ENCODE measurements at places on chromosomes 3 and 15. TPM values are rescaled to one million over a fixed set of nuclear protein-coding genes. Genes with fewer than 3 reads are reported as not detected.
A peak's percentile ranks its signal among the peaks of the same experiment; 100 is the strongest.

DNA sequence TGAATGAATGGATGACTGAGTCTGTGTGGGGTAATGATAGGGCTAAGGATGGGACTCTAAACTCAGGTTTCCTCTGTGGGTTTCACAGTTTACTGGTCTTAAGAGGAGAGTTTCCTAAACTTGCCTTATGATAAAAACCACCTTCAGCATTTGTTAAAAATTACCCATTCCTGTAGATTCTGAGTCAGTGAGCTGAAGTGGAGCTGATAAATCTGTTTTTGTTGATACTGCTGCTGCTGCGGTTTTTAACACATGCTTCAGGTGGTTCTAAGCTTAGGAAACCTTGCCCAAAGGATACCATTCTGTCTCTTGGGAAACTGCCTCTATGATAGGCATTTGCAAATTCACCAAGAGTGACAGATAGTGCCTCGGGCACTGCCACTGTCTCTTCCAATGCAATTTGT, 52.6 kb downstream of the MECOM start:
- H3K4me3 ChIP-seq = no peak overlapping the region
- no peaks in the 10 kb centered on the region for H3K27me3 ChIP-seq
- H3K27ac ChIP-seq = no peak overlapping the region
- DNase-seq = no peak
- peaks cover 24% of the 10 kb centered on the region for H3K4me1 ChIP-seq
- H3K36me3 ChIP-seq = peaks cover under 1% of the 10 kb centered on the region

DNA sequence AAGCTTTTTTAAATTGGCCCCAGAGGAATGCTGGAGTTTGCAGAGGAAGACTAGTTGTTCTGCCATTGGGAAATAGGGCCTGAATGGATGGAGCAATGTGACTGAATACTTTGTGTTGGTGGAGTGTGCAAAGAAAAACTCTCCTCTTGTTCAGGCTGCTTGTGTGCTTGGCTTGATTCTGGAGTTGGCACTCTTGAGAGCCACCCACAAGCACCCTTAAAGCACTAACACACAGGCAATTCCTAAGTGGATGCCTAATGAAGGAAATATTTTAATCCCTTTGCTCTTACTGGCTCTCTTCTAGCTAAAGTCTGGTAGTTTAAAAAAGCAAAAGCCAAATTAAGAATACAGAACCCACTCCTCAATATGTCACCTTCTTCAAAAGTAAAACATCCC, 304.4 kb upstream of the C2CD4B start:
- DNase-seq = no peak
- peak overlapping the region; percentile 53 for H3K27ac ChIP-seq
- no peak overlapping the region for H3K4me3 ChIP-seq
- H3K4me1 ChIP-seq = peaks cover 25% of the 10 kb centered on the region
- H3K36me3 ChIP-seq = no peaks in the 10 kb centered on the region

GRCh38 chr3:29478611-29479010, 197.7 kb downstream of the RBMS3 start:
- DNase-seq = no peak
- H3K4me1 ChIP-seq = no peaks in the 10 kb centered on the region
- no peak overlapping the region for H3K27ac ChIP-seq
- no peaks in the 10 kb centered on the region for H3K36me3 ChIP-seq
- no peak overlapping the region for H3K4me3 ChIP-seq

GRCh38 chr3:179452176-179452564, 900 bp upstream of the GNB4 start:
- H3K4me3 ChIP-seq = peak overlapping the region; percentile 92
- no peak for DNase-seq
- H3K27ac ChIP-seq = peak overlapping the region; percentile 91
- peaks cover 8% of the 10 kb centered on the region for H3K36me3 ChIP-seq
- H3K27me3 ChIP-seq = no peaks in the 10 kb centered on the region

GRCh38 chr15:29854413-29854812, 32.1 kb upstream of the TJP1 start:
- H3K4me1 ChIP-seq = peaks cover 6% of the 10 kb centered on the region
- peaks cover 2% of the 10 kb centered on the region for H3K27me3 ChIP-seq
- H3K4me3 ChIP-seq = no peak overlapping the region
- H3K27ac ChIP-seq = no peak overlapping the region

- H3K4me3 ChIP-seq = no peak overlapping the region
- H3K4me1 ChIP-seq = peaks cover 3% of the 10 kb centered on the region
- H3K36me3 ChIP-seq = no peaks in the 10 kb centered on the region
- H3K27me3 ChIP-seq = no peaks in the 10 kb centered on the region
- no peak overlapping the region for H3K27ac ChIP-seq
These were observed 669.0 kb downstream of the FHIT start for GRCh38 chr3:60582288-60582687.

CYP1A2 gene
- total RNA-seq = not detected

CPNE4 gene
- total RNA-seq = 0.41 TPM
